ENCODE measurements at places on chromosomes 12 and 14. TPM values are rescaled to one million over a fixed set of nuclear protein-coding genes. Genes with fewer than 3 reads are reported as not detected.

Gene CIROP
- not detected for total RNA-seq

Gene TNFRSF1A
- total RNA-seq = 57.4 TPM

Gene TPPP2
- total RNA-seq = not detected

Gene KCNH3
- 0.99 TPM for total RNA-seq

Gene GPD1
- 0.64 TPM for total RNA-seq

Gene P3H3
- 4.1 TPM for total RNA-seq

Gene MAP1LC3B2
- total RNA-seq = 0.48 TPM

Gene TEX22
- 2.4 TPM for total RNA-seq

Gene C12orf54
- not detected for total RNA-seq

Gene GPATCH2L
- 60.4 TPM for total RNA-seq

Gene TSHR
- not detected for total RNA-seq

Gene CDK2
- total RNA-seq = 24.1 TPM

Gene DLK1
- total RNA-seq = not detected

Gene LRFN5
- total RNA-seq = not detected

All from naive thymus-derived CD4-positive, alpha-beta T cell (primary cell).